CD4-positive, alpha-beta T cell treated with Interleukin-17A for 4 hours (primary cell): ENCODE measurements at places on chromosomes 5 and 9.

GRCh38 chr5:161637591-161637990 is 47.9 kb upstream of the GABRA6 start:
- no peak for DNase-seq

DNA sequence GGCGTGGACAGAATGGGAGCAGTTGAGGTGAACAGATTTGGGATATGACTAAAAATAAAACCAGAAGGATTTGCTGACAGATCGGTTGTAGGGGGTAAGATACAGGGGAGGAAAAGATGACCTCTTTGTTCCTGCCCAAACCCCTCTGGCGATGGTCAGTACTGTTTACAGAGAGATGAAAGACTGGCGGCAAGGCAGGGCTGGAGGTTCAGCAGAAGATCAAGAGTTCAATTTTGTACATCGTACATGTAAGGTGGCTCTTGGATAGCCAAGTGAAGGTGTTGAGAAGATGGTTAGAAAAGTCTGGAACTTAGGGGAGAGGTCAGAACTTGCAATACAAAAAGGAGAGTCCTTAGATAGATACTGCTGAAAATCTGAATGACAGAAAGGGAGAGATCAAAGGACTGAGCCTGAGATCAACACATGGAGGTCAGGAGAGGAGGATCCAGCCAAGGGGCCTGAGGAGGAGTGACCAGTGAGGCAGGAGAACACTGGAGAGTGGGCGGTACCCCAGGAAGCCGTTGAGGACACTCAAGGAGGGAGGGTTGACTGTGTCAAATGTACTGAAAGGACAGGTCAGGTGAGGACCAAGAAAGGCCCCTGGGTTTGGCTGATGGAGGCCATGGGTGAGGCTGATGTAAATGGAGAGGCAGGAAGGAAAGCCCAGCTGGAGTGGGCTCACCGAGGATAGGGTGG is 7.1 kb downstream of the IL4 start:
- no peak for DNase-seq

GRCh38 chr5:208449-209114 is 9.4 kb downstream of the CCDC127 start:
- DNase-seq: no peak

- no peak for DNase-seq
Measured at GRCh38 chr5:139733698-139734538, 61.7 kb upstream of the PSD2 start.

- no peak for DNase-seq
Measured at GRCh38 chr9:129473523-129474244, 147.2 kb downstream of the C9orf50 start.

DNA sequence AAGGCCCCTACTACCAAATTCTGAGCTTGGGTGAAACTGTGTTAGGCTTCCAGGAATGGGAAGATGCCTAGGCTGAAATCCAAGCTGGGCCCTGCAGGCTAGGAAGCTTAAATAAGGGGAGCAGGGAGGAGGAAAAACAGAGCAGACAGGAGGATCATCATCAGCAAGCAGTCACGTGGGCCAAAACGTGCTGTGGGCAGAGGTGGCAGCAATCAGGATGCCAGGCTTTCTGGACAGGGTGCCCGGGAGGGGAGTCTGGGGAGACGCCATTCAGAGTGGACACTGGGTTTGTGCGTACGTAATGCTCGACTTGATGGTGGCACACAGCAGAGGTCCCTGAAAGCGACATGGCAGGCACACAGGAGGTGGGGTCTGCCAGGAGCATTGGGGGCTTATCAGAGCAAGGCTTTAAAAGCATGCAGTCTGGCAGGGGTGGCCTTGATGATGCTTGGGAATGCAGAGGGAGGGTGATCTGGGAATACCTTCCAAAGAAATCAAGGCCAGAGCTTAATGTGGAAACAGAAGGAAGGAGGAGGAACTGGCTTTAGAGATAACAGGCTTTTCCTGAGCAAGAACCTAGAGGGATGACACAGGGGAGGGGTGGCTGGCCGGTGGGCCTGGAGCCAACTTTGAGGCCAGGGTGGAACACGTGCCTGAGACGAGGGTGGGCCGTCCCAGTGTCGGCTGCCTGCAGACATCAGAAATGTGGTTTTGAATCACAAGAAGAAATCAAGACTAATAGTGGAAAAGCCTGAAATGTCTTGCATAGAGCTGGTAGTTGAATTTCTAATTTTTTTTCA is 212.5 kb downstream of the GADD45G start:
- DNase-seq: no peak

GRCh38 chr5:150627731-150628545 is 12.5 kb upstream of the SYNPO start:
- no peak for DNase-seq

DNA sequence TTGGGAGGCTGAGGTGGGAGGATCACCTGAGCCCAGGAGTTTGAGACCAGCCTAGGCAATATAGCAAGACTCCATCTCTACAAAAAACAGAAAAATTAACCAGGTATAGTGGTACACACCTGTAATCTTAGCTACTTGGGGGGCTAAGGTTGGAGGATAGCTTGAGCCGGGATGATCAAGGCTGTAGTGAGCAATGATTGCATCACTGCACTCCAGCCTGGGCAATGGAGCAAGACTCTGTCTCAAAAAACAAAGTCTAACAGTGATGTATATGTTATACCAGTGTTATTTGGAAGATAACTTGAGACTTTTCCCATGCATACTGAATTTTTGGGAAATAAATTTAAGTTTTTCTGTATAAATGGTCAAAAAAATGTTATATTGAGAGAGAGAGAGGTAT is 146.3 kb downstream of the ZCCHC7 start:
- DNase-seq: no peak

DNA sequence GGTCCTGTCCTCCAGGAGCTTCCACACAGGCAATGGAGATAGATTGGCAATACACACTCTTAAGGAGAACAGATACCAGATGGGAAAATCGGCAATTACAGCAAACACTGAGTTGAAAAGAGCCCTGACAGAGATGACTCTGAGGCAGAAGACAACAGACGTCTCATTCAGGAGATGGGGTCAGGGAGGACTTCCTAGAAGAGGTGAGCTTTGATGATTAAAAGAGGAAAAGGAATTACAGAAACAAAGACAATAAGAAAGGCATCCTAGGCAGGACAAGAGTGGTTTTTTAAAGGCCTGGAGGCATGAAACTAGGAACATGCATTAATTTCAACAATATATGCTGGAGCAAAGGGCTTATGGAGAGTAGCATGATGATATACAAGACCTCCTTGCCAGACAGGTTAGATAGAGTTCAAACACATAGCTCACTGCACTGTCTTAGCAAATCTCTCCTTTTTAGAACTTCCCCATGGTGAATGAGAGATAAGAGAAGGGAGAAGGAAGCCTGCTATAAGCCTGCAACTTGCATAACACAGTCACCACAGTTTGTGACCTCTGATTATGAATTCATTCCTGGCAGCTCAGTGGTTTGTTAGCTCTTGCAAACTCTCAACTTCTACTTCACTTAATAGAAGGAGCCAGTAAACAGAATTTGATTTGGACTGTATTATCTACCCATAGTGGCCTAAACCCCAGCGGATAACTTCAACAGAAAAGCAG is 48.5 kb downstream of the SIL1 start:
- no peak for DNase-seq

GRCh38 chr9:23823986-23824829 is 1.8 kb downstream of the ELAVL2 start:
- DNase-seq: no peak

DNA sequence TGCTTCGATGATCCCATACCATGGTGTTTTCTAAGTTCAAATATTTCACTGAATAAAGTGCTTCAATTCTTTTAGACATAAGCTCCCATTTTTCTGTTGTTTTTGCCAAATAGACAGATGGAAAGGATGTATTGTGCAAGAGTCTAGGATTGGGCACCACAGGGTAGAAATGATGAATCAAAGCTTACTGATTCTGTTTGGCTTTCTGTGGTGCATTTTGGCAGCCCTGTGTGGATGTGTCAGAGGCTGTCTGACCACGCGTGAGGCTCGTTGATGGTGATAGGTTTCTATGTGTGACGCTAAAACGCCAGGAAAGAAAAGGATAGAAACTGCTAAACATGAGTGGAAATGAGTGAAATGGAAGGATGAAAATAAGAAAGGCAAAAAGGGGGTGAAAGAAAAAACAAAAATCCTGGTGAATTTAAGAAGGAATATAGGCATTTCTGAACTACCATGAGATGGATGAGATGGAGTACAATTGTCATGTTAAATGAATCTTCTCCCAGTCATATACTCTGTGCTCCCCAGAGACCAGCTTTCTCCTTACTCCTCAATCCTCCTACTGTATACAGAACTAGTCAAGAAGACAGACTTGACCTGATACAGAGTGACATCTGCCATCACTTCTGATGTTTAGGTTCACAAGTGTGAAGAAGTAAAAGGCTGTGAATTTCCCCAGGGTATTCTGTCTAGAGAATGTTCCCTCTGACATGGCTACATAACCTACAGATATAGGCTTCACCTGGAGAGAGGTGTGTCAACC is 54.4 kb downstream of the ANKH start:
- peak; percentile 23 for DNase-seq

DNA sequence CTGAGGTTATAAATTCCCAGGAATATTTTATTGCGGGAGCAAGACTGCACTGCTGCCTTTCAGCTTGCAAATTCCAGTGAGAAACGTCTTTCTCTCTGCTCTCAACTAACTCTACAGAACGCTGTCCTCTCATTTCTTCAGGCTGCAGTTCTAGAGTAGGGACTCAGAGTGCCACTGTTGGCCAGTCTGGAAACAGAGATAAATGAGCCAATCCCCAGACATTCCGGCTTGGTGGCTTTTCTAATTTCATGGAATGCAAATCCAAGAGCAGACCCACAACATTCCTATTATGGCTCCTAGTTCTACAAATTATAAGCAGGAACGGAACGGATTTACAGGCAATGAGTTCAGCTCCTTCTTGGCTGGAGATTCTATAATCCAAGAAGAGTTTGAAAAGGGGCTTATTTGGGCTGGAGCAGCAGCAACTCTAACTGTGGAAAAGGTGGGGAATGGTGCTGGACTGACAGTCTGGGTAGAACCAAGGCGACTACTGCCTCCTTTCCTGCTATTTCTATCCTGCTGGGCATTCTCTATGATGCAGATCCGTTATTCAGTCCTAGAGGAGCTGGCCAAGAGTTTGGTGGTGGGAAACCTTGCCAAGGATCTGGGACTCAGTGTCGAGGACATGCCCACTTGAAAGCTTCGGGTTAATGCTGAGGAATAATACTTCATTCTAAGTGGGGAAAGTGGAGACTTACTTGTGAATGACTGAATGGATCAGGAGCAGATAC is 9.3 kb downstream of the PCDHGA12 start:
- DNase-seq: no peak

DNA sequence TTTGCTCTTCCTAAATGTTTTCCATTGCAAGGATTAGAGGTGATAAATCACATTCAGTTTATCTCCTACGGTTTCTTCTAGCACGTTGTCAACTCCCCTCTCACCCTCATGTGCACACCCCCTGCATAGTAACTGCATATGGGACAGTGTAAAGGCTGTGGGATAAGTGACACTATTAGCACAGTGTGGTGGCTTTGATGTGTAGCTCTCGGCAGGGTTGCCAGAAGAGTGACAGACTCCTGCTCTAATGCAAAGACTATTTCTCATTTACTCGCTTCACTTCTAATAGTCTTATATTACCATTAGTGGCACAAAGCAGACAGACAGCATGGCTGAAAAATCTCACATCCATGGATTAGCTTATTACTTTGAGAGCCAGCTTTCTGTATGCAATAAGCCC is 454.6 kb downstream of the CETN3 start:
- no peak for DNase-seq

GRCh38 chr9:114207034-114207810 is 51.9 kb downstream of the COL27A1 start:
- DNase-seq: no peak

DNA sequence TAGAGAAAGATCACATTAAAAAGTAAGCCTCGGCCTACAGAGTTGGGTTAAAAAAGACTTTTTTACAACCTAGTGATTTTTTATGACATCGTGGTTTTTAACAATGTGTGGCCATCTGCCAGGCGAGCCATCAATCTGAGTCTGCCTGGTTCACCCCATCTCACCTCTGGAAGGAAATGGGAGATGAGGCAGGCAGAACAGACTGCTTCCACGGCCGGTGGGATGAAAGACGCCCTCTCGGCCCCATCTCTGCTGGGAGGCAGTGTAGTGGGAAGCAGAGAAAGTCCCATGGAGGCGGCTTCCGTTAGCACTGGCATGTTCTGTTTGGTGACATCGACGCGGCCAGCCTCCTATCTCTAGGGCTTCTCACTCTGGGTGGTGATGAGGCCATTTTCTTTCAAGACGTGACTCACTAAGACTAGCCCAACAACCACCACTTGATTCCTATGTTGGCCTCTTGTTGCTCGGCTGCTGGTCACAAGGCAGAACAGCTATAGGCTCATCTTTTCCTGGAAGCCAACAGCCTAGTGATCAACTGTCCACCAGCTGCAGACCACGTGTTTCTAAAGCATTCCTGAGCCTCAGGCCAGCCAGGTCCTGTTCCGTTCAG is 132.4 kb upstream of the OTULINL start:
- DNase-seq: no peak

DNA sequence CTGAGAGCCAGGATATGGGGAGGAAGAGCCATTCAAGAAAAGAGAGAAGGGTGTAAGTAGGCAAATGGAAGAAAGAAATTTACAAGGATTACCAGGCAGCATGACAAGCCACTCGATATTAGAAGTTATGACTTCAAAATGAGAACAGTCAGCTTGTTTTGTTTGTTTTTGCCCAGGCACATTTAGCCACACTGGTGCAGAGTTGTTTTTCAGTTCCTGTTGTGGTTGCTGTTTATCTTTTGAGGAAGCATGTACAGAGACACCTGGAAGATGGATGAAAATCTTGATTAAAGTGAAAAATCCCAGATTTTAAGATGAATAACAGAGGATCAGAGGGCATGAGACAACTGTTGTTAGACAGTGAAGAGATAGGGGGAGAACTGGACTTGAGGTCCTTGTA is 199.1 kb downstream of the MTRR start:
- no peak for DNase-seq

DNA sequence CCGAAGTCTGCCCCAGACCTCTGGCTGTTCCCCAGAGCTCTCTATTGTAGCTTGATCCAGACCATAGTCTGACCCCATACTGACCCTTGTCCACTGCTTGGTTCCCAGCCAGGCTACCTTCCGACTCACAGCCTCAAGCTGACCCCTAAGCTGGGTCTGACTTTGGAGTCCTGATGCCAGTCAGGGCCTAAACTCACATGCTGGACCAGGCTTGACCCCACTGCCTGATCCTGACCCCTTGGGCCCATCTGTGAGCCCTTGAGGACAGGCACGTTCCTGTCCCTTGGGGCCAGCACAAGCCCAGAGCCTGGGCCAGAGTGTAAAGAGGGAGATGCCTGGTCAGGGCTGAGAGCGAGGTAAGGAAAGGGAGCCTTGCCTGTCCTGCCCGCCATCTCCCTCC is 32.7 kb upstream of the ENHO start:
- DNase-seq: no peak

- DNase-seq: no peak
Measured at GRCh38 chr5:9283473-9283872, 262.4 kb downstream of the SEMA5A start.

GRCh38 chr5:177546258-177546741 is 8.1 kb downstream of the FAM193B start:
- no peak for DNase-seq

GRCh38 chr9:120950421-120951388 is 24.1 kb upstream of the TRAF1 start:
- no peak for DNase-seq

- no peak for DNase-seq
Measured at GRCh38 chr5:86918246-86918645, 300.5 kb downstream of the COX7C start.
